Panc1 (cell line): ENCODE measurements at places on chromosomes 11 and 22.

DNA sequence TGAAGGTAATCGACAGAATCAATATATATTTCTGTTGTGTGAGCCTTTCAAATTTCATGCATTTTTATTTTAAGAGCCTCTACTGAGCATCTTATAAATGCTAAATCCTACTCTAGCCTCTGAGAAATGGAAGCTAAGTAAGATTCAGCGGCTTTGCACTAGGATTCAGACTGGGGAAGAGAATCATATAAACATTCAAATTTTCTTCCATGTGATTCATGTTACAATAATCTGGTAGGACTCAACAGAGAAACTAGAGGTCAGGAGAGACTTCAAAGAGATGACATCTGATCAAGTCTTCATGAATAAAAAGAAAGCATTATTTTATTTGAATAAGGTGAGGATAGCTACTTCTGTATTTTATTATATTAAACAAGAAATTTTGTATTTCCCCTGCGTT is 538.9 kb downstream of the DLG2 start:
- no peak for DNase-seq

DNA sequence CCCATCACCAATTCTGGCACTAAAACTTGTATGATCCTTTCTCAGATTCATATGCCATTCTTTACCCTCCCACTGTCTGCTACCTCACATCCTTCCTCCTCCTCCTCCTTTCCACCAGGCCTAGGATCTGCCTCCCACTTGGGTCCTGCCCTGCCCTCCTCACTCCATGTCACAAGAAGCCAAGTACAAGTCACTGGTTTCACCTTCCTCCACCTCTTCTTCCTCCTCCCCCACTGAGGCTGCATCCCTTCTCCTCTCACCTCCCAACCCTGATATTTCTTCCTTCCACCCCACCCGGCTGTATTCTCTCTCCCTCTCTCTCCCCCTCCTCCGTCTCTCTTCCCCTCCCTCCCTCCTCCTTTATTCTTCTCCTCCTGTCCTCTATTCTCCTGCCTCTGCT is 46.6 kb downstream of the LARGE1 start:
- DNase-seq, result no peak

GRCh38 chr22:17836992-17837742 is 62.9 kb upstream of the BID start:
- DNase-seq, result no peak

DNA sequence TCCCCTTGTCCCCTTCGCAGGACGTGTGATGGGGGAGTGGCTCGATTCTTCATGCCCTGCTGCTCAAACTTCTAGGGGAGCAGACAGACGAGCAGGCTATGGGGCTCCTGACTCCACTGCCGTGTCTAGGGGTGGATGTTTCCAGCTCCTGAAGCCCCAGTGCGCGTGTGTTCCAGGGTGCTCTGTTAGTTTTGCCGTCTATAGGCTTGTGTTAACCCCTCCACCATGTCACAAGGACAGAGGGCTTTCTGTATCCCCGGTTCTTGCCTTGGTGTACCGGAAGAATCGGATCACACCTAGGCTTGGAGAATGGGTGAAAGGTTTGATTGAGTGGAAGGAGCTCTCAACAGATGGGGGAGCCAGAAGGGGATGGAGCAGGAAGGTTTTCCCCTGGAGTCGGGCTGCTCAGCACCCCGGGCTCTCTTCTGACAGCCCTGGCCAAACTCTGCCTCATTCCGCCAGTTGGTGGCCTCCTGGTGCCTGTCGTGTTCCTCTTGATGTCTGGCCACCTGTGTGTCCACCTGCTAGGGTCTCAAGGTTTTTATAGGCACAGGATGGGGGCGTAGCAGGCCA is 810.7 kb downstream of the BRD1 start:
- no peak for DNase-seq

- DNase-seq, result no peak
Measured at GRCh38 chr11:111538407-111539114, 2.0 kb upstream of the LAYN start.

GRCh38 chr11:19060629-19061028 is at the start of gene MRGPRX2:
MRGPRX2 (minus strand) TSS chr11:19060717; CDS start chr11:19056402, 4,315 bp downstream.
- no peak for DNase-seq

- DNase-seq, result no peak
Measured at GRCh38 chr11:19441752-19442553, 201.2 kb upstream of the E2F8 start.

GRCh38 chr11:65236194-65237059 is 25.3 kb upstream of the POLA2 start:
- DNase-seq, result no peak

- no peak for DNase-seq
Measured at GRCh38 chr11:133697603-133698180, 147.6 kb downstream of the SPATA19 start.

DNA sequence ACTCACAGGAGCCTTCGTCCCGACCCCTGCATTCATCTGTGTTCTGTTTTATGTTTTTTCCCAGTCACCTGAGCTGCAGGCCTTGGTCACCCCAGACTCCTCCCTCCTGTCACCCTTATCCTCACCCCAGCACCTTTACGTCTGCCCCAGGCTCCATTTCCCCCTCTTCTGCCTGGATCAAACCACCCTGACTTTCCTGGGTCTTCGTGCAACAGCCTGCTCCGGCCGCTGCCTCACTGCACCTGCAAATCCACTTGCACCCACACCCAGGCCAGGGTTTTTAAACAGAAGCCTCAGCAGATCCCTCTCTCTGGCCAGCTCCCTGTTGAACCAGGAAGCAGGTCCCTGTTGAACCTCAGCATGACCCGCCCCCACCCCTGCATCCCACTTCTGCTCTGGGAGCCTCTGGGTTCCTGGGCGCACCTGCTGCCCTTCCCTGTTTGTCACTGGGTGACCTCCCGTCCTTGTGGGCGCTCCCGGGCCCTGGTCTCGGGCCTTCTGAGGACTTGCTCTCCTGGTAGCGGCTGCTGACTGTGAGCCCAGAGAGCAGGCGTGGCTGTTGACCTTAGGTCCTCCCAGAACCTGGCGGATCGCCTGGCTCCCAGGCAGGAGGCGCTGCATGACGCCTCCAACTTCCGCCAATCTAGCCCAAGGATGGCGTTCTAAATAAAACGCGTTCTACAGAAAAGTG is 12.8 kb downstream of the MAPK8IP2 start:
- DNase-seq, result no peak
